ENCODE measurements at places on chromosomes 2 and 18.

GRCh38 chr18:48750485-48751175, 200.1 kb downstream of the SMAD7 start:
- DNase-seq: peak; percentile 85

DNA sequence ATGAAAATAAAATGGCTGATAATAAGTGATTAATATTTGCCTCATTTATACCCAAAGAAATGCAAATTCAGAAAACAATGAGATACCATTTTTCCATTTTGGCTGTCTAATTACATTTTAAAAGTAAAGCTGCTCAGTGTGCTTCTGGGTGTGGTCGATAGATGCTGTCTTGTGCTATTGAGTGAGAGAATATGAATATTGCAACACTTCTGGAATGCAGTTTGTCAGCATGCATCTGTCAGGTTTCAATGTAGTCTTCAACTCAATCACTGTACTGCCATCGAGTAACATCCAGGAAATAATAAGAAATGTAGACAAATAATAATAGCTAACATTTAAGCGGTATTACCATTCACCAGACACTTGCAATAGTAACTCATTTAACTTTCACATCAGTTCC, 3.9 kb downstream of the IL18R1 start:
- DNase-seq: no peak

DNA sequence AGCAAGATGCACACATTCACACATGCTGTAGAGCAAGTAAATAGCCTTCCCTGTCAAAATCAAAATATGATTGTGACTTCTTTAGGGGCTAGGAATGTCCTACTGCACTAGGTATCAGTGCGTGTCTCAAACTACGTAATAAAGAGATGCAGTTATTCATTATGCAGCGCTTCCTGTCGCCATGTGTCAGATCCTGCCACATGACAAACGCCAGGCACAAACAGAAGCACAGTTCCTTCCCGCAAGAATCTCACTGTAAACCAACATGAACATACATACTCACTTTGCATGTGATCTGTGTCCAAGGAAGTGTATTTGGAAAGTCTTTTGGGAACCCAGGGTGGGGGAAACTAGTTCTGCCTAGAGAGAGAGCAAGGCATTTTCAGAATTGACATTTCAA, 599.9 kb downstream of the RNF144A start:
- DNase-seq: no peak

DNA sequence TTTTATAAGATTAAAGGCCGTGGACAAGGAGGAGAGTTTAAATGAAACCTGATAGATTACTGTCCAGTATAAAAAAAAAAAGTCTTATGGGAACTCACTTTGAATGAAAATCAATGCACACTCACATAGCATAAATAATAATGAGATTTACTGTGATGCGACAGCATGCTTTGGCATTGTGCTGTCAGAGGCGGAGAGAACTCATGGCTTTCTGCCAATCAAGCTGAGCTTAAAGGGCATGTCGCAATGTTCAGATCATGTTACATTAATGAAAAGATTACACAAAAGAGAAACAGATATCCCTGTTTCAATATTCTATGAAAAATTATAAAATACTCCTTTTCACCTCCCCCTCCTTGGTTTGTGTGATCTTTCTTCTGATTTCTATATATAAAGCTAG, 310.8 kb downstream of the ERBB4 start:
- no peak for DNase-seq

- no peak for DNase-seq
Measured at GRCh38 chr2:189654641-189655040, 6.6 kb upstream of the ASNSD1 start.

GRCh38 chr2:169683054-169683424, 11.2 kb downstream of the CFAP210 start:
- no peak for DNase-seq

GRCh38 chr18:54807303-54807702, 21.0 kb upstream of the RAB27B start:
- no peak for DNase-seq

- DNase-seq: no peak
Measured at GRCh38 chr18:55089610-55090009, 130.3 kb upstream of the CCDC68 start.

DNA sequence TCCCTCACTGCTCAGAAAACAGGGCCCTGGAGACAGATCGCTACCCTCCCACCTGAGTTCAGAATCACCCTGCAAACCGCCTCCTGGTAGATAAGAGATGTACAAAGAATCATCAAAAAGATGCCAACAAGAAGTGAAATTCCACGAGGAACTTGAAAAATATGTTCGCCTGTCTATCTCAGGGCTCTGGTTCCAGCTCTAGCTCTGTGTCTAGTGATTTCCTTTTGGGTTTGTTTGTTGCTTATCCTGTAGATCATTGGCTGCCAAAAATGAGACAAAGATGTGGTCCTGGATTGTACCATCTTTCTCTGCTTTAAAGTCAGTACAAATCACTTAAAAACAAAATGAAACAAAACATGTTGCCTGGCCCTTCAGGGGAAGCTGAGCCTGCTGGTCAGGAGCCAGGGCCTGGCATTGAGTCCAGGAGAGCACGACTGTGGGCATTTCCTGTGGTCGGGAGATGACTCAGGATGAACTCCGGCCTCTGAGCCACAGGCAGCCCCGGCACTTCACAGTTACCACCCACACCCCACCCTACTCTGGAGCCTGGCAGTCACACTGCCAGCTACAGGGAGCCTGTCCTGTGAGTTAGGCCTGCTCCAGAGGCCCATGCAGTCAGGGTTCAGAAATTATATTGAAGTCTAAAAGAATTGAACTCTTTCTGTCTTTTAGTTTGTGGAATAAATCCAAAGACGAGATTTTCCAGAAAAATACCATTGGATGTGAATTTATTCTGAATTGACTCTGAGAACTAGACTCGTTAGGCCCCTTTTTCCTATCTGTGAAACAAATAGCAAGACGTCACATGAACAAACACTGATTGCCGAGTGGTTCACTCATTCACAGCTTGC, 8.0 kb upstream of the ITGB6 start:
- no peak for DNase-seq

- no peak for DNase-seq
Measured at GRCh38 chr18:42310956-42311355, 355.9 kb downstream of the PIK3C3 start.

DNA sequence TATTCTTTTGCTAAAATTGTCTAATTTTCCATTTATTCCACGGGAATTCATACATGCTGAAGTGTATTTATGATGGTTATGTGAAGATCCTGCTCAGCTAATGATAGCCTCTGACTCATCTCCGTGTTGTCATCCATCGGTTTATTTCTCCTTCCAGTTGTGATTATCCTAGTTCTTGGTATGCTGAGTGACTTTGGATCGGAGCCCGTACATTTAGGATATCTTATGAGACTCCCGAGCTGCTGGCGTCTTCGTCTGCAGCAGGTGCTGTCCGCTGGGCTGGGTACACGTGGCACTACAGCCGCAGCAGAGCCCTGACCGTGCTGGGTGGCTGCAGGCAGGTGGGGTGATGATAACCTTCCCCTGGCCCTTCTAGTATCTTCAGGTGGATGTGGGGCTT, 40.1 kb upstream of the GALR1 start:
- DNase-seq: no peak

- DNase-seq: no peak
Measured at GRCh38 chr18:74797577-74798151, 200.0 kb downstream of the ZNF407 start.

DNA sequence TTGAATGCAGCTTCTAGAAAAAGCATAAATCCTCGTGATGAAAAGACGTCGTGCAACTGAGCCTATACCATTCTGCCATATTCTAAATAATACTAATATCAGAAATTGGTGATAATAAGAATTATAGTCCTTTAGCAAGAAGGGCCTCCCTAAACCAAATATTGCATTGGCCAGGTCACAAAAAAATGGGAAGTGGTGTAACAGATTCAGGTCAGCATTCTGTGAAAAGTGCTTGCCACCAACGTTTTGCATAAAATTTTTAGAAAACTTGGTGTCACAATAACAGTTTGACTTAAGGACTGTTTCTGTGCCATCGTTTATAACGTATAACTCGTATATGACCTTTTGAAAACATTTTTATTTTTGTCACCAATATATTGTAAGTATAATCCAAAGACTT, 603.6 kb downstream of the CPS1 start:
- DNase-seq: no peak

DNA sequence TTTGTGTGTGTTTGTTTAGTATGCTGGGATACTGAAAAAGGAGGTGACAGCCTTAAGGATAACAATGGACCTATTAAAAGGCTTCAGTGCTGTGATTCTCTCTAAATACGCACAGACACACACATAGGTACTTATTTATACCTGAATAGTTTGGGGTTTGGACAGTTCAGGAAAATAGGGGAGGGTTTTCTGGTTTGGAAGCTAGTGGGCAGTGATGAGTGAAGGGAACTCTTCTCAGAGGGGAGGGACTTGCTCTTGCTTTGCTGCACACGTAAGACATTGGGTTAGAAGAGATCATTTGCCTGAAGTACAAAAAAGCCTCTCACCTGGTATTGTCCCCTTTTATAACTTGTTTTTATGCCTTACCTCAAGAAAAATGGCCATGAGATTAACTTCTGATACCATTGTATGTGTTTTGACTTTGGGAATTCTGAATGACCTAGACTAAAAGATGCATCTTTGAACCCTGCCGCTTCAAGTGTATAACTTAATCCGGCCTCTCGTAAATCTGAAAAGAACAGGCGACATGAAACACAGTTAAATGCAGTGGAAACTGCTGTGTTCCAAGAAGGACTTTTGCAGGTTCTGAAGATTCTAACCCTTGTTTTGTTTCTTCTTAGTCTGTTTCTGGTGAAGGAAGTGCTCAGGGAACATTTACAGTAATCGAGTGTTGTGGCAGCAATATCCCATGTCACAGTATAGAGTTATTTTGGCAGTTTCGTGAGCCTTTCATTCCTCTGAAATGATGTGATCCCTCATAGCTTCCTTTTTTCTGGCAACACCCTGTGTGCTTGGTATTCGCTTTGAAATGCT, 2.5 kb downstream of the CRIM1 start:
- DNase-seq: no peak

DNA sequence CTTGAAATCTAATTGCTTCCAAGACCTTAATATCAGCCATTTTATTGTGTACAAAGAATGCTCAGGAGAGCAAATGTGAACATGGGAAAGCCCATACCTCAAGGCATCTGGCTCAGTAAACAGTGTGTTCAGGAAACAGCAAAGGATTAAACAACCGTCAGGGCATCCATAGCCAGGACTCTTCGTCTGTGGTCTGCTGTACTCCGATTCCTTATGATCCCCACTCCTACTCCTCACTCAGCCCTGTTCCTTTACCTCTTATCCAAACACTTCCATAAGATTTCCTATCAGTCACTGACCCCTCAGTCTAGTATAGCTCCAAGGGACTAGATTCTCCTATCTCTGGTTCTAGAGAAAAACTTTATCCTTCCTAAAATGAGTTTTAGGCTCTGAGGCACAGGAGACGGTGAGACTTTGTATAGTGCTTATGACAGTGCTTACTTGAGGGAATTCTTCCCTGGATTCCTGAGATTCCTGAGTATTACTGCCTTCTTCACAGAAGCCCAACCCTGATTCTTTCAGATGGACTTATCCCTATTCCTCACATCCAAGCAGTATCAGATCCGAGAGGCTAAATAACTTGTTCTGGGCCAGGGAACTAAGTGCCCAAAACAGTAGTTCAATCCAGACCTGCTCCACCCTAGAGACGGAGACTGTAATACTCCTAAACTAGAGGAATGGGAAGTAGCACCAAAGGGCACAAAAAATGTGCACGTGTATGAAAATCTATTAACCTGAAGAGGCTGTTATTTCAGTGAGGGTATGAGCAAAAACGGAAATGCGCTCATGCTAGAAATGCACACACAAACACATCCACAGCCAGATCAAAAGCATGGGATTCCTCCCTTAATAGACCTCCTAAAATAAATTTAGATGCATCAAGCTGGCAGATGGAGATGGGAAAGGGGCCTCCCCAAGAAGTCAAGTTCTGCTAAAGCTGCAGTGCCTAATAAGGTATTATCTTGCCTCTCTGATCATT, 42.1 kb upstream of the SIGLEC15 start:
- no peak for DNase-seq

- DNase-seq: no peak
Measured at GRCh38 chr2:158969715-158970240, 1.3 kb downstream of the TANC1 start.

- no peak for DNase-seq
Measured at GRCh38 chr2:86697551-86698104, 22.5 kb upstream of the RMND5A start.

GRCh38 chr2:150944315-150944714, 317.3 kb downstream of the RBM43 start:
- DNase-seq: no peak

DNA sequence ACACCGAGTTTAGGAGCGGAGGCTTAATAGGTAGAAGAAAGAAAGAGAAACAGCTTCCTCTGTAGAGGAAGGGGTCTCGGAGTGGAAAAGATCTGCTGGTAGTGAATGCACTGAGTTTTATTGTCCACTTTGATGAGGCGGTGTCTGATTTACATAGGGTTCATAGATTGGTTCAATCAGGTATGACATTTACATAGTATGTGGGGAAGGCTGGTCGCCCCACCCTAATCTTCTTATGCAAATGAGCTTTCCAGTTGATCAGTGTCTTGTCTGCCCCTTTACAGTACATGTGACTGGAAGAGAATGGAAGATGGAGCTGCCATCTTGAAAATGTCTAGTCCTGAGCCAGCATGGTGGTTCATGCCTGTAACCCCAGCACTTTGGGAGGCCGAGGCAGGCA, 19.9 kb upstream of the CNOT11 start:
- DNase-seq: no peak

DNA sequence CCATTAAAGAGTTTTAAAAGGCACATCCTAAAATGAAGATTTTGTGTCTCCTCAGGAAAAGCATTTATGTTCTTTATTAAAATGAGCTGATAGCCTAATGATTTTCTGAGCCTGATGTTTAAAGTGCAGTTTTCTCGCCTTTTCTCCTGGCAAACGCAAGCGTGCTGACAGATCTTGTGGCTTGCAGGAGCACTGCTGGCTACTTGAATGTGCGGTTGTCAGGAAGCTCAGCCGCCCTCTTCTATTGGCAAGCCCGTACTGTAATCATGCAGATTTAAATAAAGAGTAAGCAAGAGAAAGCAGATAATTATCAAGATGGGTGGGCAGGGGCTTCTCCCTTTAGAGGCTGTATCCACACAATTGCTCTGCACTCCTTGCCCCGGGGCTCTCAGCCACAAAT, 139.5 kb upstream of the SPHKAP start:
- no peak for DNase-seq

DNA sequence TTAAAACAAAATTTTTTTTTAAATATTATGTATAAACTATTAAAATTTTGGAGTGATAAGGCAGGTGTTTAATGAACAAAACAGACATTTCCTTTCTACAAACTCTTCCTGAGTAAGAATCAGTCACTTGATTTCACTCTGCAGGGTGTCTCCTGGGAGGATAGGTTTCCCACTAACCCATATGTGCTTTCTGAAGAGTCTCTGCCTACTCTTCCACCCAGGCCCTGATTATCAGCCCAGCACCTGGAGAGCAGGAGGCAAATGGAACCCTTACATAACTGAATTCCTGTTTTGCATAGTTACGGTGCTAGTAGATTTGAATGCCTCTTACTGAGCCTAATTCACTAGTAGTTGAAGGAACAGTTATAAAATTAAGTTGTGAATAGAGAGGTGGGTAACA, 1718.6 kb downstream of the SUCLG1 start:
- no peak for DNase-seq

GRCh38 chr2:160253440-160254188, 53.5 kb upstream of the ITGB6 start:
- no peak for DNase-seq

GRCh38 chr2:19575641-19576040, 217.2 kb upstream of the OSR1 start:
- no peak for DNase-seq

GRCh38 chr18:8696749-8697211, 8.6 kb upstream of the MTCL1 start:
- DNase-seq: no peak
